ENCODE measurements at places on chromosomes 7 and 10.
A peak's percentile ranks its signal among the peaks of the same experiment; 100 is the strongest.

DNA sequence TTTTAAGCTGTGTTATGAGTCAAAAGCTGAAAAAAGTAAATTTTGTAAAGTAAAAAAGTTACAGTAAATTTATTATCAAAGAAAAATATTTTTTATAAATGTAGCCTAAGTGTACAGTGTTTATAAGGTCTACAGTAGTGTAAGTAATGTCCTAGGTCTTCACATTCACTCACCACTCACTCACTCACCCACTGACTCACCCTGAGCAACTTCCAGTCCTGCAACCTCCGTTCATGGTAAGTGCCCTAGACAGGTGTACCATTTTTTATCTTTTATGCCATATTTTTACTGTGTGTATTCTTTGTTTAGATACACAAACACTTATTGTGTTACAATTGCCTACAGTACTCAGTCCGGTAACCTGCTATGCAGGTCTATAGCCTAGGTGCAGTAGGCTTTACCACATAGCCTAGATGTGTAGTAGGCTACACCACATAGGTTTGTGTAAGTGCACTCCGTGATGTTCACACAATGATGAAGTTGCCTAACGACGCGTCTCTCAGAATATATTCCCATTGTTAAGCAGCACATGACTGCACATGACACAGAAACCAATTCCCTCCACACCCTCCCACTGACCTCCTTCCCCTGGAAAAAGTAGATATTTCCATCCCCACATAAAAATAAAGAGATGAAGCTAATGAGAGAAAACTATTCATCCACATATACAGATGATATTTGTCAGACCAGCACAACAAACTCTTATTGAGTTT, 44.8 kb upstream of the FGL2 start:
- DNase-seq: no peak

GRCh38 chr10:111511751-111512150, 434.9 kb downstream of the ADRA2A start:
- no peak for DNase-seq

GRCh38 chr7:112064627-112065385, 141.4 kb downstream of the DOCK4 start:
- no peak for DNase-seq

GRCh38 chr7:66296001-66296521, 90.9 kb downstream of the TPST1 start:
- DNase-seq: no peak

DNA sequence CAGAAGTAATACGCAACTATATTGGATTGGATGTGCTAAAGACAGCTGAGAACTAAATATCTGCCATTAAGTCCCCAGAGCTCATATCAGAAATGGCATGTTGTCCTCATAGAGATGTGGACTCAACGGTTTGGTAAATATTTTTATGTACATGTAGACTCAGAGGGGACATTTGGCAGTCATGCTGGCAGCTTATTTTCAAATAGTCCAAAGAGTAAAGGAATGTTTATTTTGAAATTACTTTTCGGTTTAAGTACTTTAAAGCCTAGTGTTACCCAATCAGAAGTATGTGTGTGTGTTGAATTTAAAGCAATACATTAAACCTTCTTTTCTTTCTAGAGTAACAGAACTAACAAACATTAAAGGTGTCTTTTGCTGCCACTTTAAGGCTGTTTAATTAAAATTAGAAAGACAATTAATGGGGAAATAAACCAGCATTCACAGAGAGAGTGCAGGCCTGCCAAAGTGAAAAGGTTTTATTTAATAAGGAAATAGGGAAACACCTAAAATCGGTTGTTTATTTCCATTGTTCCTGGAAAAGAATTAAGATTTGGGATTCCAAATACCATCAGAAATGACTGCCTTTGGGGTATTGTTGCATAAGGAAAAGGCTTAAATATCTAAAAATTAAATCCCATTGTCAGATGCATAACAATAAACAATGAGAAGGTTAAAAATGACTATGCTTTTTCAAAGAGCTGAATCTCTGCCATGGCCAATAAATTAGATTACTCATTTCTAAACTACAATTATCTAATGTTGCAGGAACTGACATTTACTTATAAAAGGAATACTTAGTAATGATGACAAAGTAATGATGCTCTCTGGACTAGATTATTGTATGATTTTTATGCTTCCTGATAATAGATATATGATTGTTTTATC, 113.4 kb upstream of the AHR start:
- no peak for DNase-seq

DNA sequence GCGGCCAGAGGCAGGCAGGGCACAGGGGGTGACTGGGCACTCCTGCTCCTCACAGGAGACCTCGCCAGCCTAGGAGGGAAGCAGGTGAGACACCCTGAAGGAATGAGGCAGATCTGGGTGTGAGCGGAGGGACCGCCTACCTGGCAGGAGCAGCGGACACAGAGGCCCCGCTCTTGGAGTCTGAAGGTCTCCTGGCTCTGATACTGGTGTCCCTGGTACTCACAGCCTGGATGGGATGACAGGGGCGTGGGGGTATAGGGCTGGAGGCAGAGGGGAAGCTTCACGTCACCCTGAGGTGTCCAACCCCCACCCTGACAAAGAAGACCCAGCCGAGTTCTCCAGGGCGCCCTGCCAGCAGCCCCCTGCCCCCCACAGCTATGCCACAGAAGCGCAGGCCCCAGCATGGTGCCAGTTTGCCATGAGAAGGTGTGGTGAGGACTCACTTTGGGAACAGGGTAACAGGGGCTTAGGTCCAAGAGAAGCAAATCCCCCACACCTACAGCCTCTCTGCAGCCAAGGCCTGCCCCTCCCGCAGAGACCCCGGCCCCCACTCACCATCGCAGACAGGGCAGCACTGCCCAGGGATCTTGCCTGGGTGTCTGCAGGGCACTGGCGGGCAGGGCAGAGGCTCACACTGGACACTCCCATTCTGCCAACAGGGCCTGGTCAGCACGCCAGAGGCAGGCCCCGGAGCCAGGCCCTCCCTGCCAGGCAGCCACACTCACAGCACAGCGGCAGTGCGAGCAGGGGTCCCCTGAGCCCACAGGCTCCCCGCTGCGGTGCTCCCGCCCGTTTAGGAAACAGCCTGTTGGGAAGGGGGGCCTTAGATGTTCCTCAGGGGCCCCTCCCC, 17.0 kb downstream of the KCP start:
- DNase-seq: no peak

GRCh38 chr10:124416733-124417132, 2.0 kb downstream of the OAT start:
- no peak for DNase-seq

DNA sequence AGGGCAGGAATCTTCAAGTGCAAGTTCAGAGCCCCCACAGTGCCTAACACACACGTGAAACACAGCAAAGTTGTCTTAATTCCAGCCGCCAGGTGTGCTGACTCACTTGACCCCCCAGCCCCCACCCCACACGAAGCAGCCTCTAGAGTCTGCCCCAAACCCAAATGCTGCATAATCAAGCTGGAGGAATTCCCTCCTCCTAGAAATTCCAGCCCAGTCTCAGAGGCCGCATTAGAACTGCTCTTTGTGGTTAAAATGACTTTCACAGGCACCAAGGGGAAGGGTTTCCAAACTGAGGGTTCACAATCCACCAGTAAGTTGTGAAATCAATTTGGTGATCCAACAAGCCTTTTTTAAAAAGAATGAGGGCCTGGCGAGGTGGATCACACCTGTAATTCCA, 67.0 kb upstream of the PLXNA4 start:
- no peak for DNase-seq

DNA sequence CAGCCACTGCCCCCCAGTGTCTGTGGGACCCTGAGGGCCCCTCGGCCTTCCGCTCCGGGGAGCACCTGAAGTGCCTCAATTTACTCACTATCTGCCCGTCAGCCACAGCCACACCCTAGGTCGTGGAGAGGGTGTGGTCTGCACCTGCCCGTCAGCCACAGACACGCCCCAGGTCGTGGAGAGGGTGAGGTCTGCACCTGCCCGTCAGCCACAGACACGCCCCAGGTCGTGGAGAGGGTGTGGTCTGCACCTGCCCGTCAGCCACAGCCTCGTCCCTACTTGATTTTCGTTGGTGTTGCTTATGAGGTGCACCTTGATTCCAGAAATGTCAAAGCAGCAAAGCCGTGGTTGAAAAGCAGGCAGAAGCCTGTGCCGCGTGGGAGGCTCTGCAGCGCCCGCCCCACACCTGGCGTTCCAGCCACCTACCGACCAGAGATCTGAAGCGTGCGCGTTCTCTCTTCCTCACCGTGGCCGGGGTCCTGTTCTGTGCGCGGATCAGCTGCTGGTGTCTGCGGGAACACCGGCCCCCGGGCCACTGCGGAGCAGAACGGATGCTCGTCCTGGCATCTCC, 101.6 kb downstream of the DYNC2I1 start:
- peak; percentile 78 for DNase-seq

DNA sequence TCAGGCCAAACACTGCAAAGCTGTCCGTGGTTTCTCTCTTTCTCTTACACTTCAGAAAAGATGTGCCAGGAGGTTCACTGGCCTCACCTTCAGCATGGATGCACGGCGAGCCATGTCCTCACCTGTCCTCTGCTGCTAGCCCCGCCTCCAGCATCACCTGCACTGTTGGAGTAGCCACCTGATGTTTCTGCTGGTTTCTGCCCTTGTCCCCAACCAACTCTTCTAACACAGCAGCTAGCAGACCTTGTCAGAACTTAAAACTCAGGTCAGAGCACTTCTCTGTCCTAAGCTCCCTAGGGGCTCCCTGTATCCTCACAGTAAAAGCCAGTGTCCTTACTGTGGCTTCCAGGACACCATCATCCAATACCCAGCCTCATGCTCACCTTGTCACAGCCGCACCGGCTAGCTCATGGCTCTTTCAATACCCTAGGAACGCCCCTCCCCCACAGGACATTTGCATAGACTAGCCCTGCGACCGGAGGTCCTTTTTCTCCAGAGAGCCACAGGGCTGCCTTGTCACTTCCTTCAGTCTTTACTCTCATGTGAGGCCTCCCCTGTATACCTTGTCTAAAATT, 15.2 kb downstream of the PALD1 start:
- no peak for DNase-seq
